ENCODE measurements at places on chromosomes 6 and 20.
A peak's percentile ranks its signal among the peaks of the same experiment; 100 is the strongest.

DNA sequence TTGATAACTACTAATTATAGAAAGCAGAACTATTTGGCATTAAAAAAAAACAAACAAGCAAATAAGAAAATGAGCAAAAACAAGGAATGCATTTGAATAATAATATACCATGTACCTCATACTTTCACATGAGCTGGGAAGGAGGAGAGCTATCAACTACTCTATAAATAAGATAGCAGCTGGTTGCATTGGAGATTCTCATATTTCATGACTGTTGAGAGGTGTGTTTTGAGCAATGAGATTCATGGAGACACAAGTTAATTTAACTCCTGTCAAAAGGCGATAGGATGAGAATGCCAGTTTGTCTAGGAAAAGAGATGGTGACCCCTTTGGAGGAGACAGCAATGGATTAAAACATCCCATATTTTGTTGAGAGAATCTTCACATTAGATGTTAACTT is 348.8 kb upstream of the SPTLC3 start:
- no peak for ATAC-seq

- no peak for ATAC-seq
Measured at GRCh38 chr6:44367681-44368080, 19.8 kb upstream of the CDC5L start.

- no peak for ATAC-seq
Measured at GRCh38 chr6:98900706-98901105, 47.0 kb downstream of the FBXL4 start.

- ATAC-seq, result no peak
Measured at GRCh38 chr6:138428944-138429598, 25.0 kb downstream of the HEBP2 start.

DNA sequence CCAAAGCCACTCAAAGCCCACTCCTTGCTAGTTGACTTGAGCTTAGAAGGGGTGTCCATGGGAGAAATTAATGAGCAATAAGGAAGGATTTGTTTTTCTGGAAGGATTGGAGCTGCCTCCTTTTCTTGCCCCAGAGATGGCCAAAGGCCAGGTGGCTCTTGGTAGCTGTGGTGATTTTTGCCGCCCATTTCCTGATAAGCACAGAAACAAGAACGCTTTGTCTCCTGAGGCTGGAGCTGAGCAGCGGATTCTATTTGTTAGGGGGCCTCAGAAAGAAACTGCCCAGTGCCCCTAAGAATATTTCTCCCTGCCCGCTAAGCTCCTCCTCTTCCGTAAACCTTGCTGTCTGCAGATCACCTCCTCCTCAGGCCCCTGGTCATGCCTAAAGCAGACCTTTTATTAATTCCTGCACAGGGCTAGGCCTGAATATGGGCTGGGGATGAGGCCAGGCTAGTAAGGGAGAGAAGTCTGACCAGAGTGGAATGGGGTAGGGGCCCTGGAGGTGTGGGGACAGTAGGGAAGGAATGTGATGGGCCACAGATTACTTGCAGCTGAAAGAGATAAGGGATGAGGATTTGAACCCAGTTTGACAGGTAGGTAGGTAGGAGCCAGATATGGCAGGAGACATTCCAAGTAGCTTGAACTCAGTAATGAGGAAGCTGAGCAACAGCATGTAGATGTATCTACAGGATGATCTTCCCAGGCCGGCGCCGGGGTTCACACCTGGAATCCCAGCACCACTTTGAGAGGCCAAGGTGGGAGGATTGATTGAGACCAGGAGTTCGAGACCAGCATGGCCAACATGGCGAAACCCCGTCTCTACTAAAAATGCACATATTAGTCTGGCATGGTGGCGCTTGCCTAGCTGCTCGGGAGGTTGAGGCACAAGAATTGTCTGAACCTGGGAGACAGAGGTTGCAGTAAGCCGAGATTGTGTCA is 71.2 kb upstream of the NAA20 start:
- no peak for ATAC-seq

- ATAC-seq, result no peak
Measured at GRCh38 chr6:44787254-44787834, 399.8 kb downstream of the CDC5L start.

DNA sequence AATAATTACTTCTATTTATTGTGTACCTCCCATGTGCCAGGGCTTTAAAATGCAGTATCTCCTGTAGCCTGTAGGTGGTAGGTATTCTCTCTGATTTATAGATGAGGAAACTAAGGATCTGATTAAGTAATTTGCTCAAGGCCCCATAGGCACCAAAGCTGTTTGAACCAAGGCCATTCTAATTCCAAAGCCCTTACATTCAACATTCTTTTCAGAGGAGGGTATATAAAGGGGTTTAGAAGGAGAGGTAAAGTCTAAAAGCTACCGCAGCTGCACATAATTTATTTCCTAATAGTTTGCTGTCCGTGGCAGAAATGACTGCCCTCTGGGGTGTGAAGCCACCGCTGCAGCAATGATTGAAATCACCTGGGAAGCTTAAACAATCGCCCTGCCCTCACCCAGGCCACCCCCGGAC is 95.0 kb upstream of the FAM8A1 start:
- ATAC-seq, result peak; percentile 56

- ATAC-seq, result no peak
Measured at GRCh38 chr6:113976806-113977205, 5.9 kb upstream of the HDAC2 start.

GRCh38 chr6:3363296-3364025 is 93.4 kb downstream of the SLC22A23 start:
- peak; percentile 94 for ATAC-seq

DNA sequence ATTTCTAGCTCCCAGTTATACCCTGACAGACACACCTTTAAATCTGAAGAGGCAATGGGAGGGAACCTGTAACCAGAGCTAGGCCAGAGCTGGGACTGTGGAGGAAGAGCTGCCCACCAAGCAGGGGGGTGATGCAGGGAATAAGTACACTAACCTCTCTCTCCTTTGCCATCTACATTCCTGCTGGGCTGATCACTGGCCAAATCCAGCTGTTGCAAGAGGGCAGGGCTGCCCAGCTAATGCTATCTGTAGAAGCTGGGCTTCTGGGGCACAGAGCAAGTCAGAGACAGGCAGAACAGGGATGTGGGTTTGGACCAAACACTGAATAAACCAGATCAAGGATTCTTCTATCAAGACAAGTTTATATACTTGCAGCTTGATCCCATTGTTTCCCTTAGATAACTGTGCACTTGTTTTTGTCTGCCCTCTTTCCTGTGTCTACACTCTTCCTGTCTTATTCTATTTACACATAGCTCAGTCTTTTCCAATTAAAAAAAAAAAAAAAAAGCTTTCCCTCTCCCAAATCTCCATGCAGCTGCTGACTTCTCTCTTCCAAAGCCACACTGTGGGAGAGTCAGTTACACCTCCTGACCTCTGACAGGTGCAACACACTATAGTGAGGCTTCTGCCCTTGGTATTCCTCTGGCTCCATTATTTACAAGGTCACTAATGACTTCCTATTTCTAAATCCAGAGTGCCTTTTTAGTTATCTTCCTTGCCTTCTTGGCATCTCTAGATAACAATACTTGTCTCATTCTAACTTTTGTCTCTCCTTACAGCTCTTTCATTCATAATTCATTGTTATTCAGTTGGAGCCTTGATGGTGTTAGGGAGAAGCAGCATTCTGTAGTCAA is 43.7 kb downstream of the TRIM38 start:
- ATAC-seq, result no peak

DNA sequence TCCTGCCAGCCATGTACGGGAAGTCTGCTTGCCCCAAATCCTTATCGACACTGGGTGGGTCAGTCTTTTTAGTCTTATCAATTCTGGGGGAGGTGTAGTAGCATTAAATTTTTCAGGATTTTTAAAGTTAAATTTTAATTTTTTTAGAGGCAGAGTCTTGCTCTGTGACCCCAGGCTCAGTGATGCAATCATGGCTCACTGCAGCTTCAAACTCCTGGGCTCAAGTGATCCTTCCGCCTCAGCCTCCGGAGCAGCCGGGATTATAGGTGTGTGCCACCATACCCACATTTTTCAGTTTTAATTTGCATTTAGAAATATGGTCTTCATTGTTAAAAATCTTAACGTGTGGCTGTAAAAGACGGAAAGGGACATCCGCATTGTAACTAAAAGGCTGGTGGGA is 51.9 kb downstream of the BANF2 start:
- no peak for ATAC-seq

All from esophagus mucosa (tissue), 1 donor.